ENCODE measurements at places on chromosomes 2 and 18. TPM values are rescaled to one million over a fixed set of nuclear protein-coding genes. Genes with fewer than 3 reads are reported as not detected.

AGXT gene
- polyA plus RNA-seq, result not detected

- DNase-seq, result peak; percentile 84
Measured at GRCh38 chr18:25464227-25464626, 112.3 kb upstream of the ZNF521 start.

TGFBRAP1 gene
- polyA plus RNA-seq, result 9.8 TPM

DNA sequence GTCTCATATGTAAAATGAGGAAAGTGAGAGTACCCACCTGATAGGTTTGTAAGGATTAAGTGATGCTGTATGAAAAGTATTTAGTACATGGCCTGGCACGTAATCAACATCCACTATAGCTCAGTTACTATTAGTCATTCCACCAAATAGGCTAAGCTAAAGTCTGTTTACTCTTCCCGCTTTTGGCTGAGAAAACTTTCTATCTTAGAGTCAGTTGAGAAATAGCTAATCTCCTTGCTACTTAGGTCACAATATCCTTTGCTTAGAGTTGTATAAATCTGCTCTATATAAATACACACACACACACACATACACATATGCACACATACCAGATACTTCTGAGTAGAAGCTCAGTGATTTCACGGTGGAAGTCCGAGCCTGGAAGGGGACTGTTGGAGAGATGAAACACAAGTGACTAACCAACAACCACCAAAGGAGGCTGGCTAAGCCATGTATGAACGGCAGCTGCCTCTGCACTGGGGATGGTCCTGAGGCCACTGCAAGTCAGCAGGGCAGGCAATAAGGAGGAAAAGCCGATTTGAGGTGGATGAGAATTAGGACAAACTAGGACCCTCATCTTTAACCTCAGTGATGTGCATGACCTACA is 104.6 kb upstream of the EPHA4 start:
- DNase-seq, result no peak

GRCh38 chr2:29850794-29851193 is 70.6 kb downstream of the ALK start:
- no peak for DNase-seq

- DNase-seq, result no peak
Measured at GRCh38 chr2:143623909-143624260, 494.7 kb downstream of the ARHGAP15 start.

FOXD4L1 gene
- polyA plus RNA-seq, result 0.02 TPM

GRCh38 chr18:6109743-6110142 is 214.4 kb upstream of the TMEM200C start:
- DNase-seq, result no peak

DNA sequence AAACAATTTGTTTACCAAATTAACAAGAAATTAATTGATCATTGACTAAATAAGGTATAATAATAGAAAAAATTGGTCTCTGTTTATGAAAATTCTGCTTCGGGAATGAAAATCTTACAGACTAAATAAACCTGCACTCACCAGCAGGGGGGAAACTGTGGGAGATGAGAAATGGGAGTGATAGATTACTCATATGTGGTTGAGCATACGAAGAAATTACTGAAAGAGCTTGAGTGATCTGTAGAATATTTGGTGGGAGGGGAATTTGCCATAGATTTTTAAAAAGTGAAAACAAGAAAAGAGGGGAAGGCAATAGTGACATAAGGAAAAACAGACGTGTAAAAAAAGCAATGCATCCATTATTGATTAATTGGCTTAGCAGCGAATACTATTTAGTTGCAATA is 2.2 kb downstream of the HMSD start:
- no peak for DNase-seq

DNA sequence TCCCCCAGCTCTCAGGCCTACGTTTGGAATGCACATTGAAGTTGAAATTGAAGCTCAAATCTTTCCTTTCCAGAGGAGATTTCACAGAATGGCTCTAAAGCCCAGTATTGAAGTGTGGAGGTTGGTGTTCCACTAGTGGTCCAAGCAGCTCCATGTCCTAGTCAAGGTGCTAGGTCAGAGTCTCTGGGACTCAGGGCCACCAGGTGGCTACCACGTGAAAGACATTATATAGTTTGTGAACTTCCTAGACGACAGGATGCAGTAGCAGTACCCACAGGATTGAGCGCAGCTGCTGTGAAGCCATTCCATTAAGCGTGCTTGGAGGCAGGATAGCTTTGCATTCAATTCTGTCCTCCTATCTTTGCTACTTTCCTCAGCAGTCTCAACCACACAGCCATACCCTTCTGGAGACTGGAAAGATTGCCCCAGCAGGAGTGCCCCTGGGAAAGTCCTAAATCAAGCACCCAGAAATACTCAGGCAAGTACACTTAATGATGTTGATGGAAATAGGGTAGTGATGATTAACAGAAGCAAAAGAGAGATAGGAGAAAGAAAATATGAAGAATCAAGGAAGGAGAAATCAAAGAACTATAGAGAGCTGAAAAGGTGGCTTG is 4.7 kb upstream of the TGFA start:
- no peak for DNase-seq

DNA sequence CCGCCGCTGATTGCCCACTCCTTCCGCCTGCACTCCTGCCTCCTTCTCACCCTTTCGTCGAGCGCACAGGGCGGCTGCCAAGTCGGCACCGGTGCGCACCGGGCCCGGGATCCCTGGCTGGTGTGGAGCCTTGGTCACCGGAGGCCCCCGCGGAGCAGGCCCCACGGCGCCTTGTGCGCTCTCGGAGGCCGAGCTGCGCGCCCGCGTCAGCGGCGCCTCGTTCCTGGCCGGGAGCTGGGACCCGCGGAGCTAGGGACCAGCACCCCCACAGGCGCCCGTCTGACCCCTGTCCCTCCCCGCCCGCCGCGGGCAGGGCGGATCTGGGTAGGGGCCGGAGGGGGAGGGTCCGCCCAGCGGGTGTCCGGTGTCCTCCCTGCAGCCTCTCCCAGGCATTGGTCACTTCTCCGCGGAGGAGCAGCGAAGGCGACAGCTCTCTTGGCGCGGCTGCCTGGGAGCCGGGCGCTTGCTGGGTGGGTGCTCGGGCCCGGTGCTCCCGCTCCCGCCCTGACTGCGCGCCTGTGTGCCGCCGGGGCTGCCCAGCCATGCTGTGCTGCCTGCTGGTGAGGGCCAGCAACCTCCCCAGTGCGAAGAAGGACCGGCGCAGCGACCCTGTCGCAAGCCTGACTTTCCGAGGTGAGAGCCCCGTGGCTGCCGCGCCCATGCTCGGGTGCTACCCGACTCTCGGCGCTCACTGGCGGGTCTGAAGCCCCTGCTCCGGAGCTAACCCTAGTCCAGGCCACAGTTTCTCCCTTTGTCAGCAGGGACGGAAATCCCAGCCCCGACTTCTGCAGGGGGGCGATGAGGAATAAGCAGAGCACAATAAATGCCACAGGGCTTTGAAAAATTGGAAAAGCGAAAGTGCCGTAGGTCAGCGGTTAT is 13.2 kb downstream of the DYSF start:
- DNase-seq, result no peak

Measured in AG04450 (cell line).